Motor neuron (in vitro differentiated cells): ENCODE measurements at places on chromosomes 1 and 21. TPM values are rescaled to one million over a fixed set of nuclear protein-coding genes. Genes with fewer than 3 reads are reported as not detected.

TNFRSF18 gene
- total RNA-seq: not detected in 2 replicates

IGSF3 gene
- total RNA-seq: 57.7 and 64.0 TPM in 2 replicates

DNA sequence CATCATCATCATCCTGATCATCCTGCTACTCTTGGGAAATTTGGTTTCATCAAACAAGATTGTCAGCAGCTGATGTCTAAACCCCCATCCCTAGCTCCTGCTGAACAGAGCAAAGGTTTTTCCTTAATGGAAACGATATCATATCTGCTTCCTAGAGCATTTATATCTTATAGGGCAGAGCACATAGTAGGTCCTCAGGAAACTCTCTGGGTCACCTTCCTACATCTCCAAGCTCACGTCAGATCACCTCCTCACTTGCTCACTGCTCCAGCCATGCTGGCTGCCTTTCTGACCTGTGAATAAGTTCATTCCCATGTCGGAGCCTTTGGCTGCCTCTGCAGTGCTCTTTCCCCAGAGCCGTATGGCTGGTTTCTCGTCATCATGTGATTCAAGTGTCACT lies 10.4 kb downstream of the FBXO2 start:
- no peak for ATAC-seq

- ATAC-seq: no peak
Observed at GRCh38 chr1:24707687-24708086, 37.6 kb upstream of the CLIC4 start.

CDA gene
- total RNA-seq: not detected in 2 replicates

- peak; percentile 45 for ATAC-seq
Observed at GRCh38 chr1:224528900-224529299, 87.2 kb upstream of the CNIH3 start.

DNA sequence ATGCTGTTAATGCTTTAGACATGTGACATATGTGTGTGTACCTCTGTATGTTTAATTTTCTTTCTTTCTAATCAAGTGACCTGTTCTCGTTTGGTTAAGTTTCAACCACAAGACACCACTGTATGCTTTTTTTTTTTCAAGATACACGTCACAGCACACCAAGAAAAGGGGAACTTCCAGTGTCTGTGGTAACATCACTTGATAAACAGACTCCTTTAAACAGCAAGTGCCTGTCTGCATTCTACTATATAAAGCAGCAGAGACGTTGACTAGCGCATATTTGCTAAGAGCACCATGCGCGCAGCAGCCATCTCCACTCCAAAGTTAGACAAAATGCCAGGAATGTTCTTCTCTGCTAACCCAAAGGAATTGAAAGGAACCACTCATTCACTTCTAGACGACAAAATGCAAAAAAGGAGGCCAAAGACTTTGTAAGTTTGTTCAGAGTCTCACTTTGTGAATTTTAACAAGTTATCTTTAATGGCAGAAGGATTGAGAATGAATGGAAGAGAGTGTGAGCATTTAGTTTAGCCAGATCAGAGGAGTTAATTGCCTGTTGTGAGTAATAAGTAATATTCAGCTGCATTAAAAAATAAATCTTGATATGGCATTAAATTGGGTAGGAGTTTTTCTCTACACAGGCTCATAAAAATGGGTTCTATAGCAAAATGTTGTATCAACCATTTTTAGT lies at the start of gene RGS1:
TSS of gene RGS1 (plus strand) at position 275 of the 691 bp plus-strand sequence. CDS start at position 295, 20 bp downstream.
- ATAC-seq: no peak

- ATAC-seq: no peak
Observed at GRCh38 chr1:154972213-154972516, 1.6 kb upstream of the SHC1 start.
